IPS-NIHi11 (cell line): ENCODE measurements at places on chromosomes 3 and 15.

- DNase-seq = peak; percentile 63
Observed at GRCh38 chr3:98733053-98733811, 29.9 kb upstream of the ST3GAL6 start.

DNA sequence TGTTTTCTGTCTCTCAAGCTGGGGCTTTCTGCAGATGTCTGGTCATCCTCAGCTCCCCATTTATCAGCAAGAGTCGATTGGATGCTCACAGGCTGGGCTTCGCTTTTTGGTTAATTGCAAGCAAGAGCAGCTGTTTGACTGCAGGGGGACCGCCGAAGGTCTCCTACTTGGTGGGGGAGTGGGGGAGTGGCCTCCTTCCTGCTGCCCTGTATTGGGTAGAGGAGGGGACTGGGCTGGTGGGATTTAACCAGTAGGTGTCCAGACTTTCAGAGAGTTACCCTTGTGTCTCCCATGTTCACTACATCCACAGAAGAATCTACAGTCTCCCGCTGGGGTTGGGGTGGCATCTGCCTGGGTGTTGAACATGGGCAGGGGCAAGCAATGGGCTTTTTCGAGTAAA, 78.7 kb downstream of the PLXNA1 start:
- DNase-seq = peak; percentile 60

DNA sequence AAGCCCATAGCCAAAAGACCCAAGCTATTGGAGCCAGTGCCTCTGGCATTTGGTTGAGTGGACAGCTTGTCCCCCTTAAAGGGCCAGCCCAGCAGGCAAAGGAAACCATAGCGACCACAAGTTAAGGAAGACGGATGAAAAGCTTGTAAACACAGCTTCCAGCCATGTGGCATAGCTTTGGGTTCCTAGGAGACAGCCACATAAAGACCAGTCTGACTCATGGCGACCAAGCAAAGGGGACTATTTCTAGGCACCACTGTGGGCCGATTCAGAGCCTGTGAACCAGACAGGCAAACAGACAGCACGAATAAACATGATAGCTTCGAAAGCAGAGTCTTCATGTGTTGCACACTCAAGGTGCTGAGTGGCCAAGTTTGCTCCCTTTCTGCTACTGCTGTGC, 30.5 kb upstream of the SRGAP3 start:
- peak; percentile 25 for DNase-seq

- DNase-seq = no peak
Observed at GRCh38 chr3:197589545-197589944, 33.8 kb upstream of the BDH1 start.

DNA sequence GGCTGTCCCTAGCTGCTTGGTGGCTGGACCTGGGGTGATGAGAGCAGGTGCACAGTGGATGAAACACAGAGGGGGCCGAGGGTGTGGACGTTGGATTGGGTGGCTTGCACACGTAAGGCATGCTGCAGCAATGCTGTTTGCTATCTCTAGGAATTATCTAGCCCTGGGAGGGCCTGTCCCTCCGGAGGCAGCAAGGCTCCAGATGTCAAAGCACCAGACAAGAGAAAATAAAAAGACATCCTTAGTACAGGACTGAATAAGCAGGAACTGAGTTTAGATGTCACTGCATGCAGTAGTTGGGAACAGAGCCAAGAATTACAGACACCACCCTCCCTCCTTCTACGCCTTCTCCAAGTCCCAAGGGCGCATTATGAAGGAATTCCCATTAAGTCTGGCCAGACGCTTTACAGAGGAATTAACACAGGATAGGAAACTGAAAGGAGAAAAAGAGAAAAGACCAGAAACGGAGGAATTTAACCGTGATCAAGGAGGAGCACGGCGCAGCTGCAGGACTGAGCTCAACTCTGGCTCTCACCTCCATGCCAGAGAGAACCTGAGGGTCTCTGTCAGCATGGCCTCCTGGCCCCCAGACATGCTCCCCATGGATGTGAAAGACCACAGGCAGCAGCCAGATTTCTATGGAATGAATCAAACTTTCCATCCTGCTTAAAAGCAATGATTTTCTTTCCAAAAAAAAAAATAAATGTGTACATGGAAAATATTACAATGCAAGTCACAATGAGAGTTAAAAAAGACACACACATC, 13.8 kb downstream of the ATP10A start:
- no peak for DNase-seq

DNA sequence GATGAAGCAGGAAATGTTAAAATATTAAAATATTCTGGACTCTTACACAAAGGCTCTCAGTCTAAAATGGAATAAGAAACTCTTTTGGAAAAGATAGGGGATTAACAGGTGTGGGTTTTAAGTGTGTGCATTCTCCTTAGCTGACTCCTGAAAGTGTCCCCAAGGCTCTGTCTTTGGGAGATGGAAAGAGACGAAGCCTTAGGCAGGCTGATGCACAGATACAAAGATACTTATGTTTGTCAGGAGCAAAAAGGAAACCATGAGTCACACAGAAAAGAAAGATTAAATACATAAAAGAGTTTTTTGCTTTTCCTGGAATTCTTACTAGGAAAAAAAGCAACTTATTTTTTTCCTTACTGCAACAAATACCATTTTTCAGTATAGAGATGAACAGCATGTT, 23.8 kb upstream of the ABI3BP start:
- no peak for DNase-seq

DNA sequence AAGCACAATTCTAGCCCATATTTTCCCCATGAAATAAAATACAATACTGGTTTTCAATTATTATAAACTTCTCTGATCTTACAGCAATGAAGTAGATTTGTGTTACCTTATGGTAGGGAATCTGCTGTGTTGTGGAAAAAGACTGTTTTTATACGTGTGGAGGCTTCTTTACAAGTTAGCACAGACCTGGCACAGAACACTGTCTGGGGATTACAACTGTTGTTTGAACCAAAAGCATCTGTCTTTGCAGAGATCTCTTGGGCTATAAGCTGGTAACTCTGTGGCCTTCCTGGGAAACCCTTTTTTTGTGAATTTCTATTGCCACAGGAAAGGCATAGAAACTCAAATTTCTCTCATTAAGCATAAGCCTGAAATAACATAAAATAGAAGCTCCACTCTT, 581.9 kb downstream of the TUSC7 start:
- no peak for DNase-seq

DNA sequence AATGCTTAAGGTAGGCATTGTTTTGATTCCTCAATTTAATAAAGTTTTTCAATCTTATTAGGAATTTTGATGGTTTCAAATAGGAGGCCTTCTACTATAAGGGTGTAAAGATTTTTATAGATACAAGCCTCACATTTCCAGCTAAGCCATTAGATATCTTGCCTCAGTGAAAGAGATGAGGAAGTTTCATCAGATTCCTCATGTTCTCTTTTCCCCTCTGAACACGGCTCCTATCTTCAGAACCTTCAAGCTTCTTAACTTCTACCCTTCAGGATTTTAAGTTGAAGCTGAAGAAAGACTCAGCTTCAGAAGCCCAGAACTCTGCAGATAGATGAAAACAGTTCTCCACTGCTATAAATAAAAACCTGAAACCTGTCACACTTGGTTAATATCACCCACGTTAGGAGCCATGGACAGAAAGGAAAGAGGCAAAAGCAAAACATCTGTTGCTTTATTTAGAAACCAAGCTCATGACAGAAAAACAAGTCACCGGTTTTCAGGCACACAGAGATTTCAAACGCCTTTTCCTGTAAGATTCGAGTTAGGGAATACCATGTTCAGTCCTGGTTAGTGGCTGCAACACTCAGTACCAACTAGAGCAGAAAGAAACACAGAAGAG, 82.2 kb upstream of the GOLGA8B start:
- no peak for DNase-seq

DNA sequence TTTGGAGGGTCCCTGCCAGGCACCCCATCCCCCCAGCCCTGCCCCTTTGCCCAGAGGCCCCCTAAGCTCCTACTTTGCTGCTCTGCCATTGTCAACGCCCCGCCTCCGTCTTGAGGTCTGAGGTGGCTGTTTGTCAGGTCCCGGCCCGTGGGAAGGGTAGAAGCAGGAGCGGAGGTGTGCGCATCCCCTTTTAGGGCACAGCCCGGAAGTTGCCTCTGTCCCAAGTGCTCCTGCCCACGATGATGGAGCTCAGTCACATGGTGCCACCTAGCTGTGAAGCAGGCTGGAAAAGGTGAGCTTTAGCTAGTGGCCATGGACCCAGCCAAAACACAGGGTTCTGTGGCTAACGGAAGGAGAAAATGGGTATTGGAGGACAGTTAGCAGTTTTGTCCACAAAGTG, 28.5 kb upstream of the LCTL start:
- peak; percentile 45 for DNase-seq

DNA sequence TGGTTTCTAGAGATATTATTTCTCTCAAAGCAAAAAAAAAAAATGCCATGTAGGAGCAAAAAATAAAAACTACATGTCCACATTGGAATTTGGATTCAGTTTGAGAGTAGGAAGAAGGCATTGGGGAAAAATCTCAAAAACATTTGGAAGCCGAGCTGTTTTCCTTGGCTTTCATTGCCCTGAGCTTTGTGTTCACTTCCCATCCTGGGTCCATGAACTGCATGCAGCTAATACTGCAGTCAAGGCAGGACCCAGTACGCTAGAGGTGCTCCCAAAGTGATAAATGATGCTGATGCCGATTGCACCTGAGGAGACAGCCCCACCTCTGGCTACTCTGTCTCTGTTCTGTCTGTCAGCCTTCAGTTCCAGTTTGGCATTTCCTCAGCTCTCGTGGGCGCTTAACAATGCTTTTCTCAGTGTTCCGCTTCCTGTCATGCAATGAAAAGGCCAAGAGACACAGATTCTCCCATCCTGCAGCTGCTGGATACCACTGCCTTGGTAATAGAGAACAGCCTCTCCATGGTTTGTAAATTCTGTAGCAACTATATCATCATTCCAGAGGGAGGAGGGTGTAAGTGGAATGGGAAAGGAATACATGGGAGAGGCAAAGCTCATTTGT, 181.8 kb downstream of the RYR3 start:
- DNase-seq = peak; percentile 22

- peak; percentile 49 for DNase-seq
Observed at GRCh38 chr15:41511899-41512369, 1.7 kb downstream of the LTK start.

GRCh38 chr3:132615881-132616280, 18.8 kb downstream of the ACKR4 start:
- DNase-seq = no peak

GRCh38 chr3:12952343-12953200, 111.2 kb upstream of the RPL32 start:
- DNase-seq = no peak

- no peak for DNase-seq
Observed at GRCh38 chr15:70358871-70359647, 261.3 kb upstream of the TLE3 start.

GRCh38 chr3:56351537-56351936, 116.7 kb downstream of the ERC2 start:
- DNase-seq = no peak

GRCh38 chr3:30742796-30743619, 136.6 kb downstream of the TGFBR2 start:
- DNase-seq = no peak

GRCh38 chr3:64179249-64179648, 46.0 kb downstream of the PRICKLE2 start:
- DNase-seq = no peak

- no peak for DNase-seq
Observed at GRCh38 chr3:164460851-164461250, 617.4 kb downstream of the SI start.

GRCh38 chr3:118144919-118145318, 889.7 kb downstream of the IGSF11 start:
- DNase-seq = no peak

GRCh38 chr3:39569095-39569494, 101.6 kb downstream of the MOBP start:
- DNase-seq = no peak

DNA sequence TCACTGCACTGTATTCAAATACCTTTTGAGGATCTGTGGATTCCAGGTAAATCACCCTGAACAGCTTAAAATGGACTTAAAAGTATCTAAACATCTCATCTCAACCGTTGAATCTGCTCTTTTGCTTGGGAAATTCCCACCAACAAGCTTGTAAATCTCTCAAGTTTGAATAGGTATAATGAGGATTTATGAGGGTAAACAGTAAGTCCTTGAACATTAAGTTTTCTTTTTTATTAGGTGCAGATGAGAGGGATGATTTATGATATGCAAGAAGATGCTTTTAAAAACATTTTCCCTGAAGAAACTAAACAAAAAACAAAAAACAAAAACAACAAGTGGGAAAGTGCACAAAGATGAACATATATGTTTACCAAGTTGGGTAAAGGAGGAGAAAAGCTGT, 290.6 kb downstream of the ROBO1 start:
- DNase-seq = no peak

DNA sequence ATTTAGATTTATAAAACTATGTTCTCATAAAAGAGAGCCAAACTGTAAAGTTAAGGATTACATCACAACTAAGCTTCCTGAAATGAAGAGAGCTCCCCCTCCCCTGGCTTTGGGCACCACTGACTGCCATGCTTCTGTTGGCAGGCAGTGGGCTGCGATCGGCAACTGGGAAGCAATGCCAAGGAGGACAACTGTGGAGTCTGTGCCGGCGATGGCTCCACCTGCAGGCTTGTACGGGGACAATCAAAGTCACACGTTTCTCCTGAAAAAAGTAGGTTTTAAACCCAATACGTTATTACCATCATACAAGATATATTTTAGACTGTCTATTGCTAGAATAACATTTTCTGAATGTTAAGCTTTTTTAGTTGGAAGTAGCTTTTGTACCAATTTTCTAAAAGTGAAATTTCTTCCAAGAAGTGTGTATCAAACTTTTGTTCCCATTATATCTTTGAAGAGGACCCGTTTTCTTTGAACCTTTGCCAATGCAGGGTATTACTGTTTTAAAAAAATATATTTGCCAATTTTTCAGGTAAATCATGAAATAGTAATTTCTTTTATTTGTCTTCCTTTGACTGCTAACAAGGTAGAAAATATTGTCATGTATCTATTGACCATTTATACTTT, 184.1 kb downstream of the ADAMTSL3 start:
- peak; percentile 75 for DNase-seq

GRCh38 chr3:74904646-74905045, 290.2 kb upstream of the CNTN3 start:
- DNase-seq = no peak

DNA sequence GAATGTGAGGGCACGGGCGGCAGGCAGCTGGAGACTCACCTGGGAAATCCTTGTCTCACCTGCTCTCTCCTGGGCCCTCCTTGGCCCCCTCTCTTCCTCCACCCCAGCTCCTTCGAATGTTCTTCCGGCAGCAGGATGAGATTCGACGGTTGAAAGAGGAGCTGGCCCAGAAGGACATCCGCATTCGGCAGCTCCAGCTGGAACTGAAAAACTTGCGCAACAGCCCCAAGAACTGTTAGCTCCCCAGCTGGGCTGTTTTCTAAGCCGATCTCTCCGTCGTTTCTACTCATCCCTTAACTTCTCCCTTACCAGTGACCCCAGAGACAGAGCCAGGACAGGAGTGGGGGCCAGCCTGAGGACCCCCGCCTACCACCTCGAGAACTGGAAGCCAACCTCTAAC, 95.0 kb downstream of the ANP32A start:
- DNase-seq = no peak

GRCh38 chr3:74048699-74049098, 424.0 kb upstream of the PDZRN3 start:
- no peak for DNase-seq

- DNase-seq = no peak
Observed at GRCh38 chr3:171732756-171733155, 77.5 kb downstream of the PLD1 start.
